ENCODE measurements at places on chromosomes 5 and 9.

GRCh38 chr5:85140471-85140870, 755.8 kb upstream of the EDIL3 start:
- DNase-seq, result no peak

GRCh38 chr9:81777482-81777881, 88.1 kb upstream of the TLE1 start:
- no peak for DNase-seq

- DNase-seq, result no peak
Measured at GRCh38 chr5:120430572-120430971, 33.5 kb upstream of the PRR16 start.

GRCh38 chr9:89720696-89721175, 115.9 kb downstream of the GADD45G start:
- DNase-seq, result no peak

DNA sequence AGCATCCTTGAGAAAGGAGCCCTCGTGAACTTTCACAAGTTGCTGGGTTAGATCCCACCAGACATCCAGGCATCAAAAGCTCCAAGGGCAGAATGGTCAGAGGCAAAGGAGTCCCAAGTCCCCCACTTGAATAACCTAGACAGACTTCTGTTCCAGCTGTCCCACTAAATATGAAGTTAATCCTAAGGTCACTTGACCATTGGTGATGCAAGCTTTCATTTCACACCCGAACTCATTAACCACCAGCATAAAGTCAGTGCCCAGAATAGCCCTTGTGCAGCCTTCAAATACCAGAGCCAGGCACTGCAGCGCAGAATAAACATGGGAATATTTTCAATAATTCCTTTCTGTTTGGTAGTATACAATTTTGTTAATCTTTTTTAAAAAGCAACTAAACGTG, 28.9 kb downstream of the OXCT1 start:
- no peak for DNase-seq

GRCh38 chr5:76443066-76443800, 40.1 kb downstream of the IQGAP2 start:
- DNase-seq, result no peak

DNA sequence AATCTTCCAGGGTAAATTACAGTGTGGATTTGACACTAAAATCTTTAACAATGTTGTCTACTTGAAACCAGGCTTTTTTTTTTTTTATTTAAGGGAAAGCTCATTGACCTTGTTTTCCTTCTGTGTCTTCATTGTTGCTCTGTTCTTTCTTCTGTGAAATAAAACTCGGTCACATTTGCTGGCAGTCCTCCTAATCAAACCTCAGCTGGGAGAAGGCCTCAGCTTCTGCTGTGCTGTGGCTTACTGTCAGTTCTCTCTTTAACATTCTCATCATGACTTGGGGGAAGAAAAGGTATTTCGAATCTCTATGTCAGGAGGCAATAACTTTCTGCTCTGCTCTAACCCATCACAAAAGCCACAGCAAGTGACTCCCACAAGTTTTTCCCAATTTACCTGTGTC, 268.9 kb downstream of the ZNF608 start:
- DNase-seq, result peak; percentile 44

DNA sequence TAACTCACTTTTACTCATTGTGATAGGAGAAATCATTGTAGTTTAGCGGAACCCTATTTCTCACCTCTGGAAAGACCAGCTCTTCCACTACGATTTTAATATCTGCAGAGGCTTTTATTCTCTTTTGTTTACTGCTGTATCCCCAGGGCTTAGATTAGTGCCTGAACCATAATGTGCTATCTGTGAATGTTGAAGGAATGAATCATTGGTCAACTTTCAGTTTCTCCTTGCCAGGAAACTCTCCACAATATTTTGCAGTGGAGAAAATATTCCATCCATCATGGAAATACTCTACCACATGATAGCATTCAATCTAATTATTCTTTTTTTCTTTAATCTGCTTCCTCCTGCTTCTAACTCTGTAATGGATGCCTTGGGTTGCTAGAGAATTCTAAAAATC, 263.5 kb upstream of the PTPRD start:
- DNase-seq, result no peak

DNA sequence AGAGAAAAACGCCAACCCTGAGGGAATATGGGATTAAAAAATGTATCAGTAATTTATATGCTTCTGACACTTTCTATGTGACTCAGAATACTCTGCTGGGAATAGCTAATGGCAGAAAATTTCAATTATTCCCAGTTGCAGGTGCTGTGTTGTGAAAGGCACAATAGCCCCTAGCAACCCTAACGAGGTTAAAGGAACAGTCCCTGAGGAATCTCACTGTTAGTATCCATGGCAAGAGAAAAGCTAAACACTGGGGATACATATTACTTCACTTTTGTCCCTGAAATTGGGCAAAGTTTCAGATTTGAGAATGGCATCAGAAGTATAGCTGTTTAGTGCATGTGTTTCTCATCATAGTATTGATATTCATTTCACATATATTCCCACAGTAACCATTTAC, 555.0 kb downstream of the RAB3C start:
- no peak for DNase-seq

DNA sequence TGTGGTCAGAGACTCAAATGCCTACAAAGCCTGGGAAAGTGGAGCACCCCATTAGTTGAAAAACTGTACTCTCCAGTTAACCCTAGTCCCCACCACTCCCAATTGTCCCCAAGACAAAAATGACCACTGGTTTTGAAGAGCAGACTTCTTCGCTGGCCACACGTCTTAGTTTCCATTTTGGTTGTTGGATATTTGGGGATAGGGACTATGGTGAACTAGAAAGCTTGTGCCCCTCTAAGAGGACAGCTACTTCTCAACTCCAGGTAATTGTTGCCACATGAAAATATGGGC, 109.4 kb upstream of the SPRY4 start:
- no peak for DNase-seq

DNA sequence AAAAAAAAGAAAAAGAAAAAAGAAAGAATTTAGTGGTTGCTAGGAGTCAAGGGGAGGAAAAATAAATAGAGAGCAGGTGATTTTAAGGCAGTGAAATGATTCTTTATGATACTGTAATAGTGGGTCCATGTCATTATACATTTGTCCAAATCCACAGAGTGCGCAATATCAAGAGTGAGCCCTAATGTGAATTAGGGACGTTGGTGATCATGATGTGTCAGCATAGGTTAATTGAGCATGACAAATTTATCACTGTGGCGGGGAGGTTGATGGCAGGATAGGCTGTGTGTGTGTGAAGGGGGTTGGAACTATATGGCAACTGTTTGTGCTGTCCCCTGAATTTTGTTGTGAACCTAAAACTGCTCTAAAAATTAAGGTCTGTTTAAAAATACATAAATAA, 357.8 kb downstream of the ICE1 start:
- no peak for DNase-seq

- DNase-seq, result no peak
Measured at GRCh38 chr5:17666726-17667235, 32.5 kb downstream of the TAF11L14 start.

GRCh38 chr5:9516591-9516990, 29.3 kb downstream of the SEMA5A start:
- no peak for DNase-seq

DNA sequence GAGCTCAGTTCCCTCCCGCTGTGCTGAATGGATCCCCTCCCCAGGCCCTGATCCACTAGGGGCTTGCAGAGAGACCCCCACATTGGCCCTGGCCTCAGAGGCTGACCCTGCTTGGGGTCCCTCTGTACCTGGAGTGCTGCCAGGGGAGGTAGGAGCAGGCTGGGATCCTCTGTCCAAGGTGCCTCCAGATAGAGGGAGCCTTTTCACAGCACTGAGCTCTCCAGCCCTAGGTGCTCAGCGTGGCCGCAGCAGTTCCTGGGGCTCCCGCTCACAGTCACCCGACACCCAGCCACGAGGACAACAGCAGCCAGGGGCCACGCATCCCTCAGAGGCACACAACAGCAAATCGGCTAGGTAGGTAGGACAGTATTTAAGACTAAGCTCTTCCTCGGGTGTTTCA, 62.2 kb upstream of the IRX2 start:
- DNase-seq, result no peak

DNA sequence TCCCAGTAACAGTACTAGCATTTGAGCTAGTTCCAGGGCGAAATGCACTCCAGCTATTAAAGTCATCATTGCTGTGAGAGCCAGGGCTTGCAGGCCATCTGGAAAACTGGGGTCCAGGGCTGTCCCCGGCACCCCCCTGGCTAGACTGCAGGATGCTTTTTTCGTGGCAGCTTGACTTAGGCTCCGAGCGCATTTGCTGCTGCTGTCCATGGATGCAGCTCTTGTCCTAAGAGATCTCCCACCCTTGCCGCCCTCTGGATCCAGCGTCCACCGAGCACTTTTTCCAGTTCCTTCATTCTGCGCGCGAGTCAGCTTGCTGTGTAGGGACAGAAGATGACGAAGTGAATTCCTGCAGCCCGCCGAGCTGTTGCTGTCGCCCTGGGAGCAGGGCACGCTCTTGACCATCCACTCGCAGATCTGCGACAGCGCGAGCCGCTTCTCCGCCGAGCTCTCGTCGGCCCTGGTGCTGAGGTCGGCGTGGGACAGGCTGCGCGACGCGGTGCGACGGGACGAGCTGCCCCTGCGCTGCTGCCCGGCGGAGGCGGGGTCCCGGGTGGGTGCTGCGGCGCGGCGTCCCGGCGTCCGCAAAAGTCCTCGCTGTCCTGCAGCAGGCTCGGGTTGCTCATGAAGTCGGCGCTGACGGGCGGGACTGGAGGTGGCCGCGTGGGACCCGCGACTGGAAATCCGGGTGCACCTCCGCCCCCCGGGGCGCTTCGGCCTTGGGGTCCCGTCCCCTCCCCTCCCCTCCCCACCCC, 30.7 kb downstream of the OR2V1 start:
- no peak for DNase-seq

GRCh38 chr5:74261866-74262265, 378.7 kb downstream of the ENC1 start:
- DNase-seq, result no peak

- DNase-seq, result no peak
Measured at GRCh38 chr5:14750712-14751111, 86.2 kb downstream of the OTULIN start.

GRCh38 chr5:33691856-33692255, 199.9 kb downstream of the ADAMTS12 start:
- no peak for DNase-seq

GRCh38 chr9:95437559-95437958, 79.2 kb downstream of the PTCH1 start:
- DNase-seq, result no peak

GRCh38 chr5:89584339-89584956, 701.5 kb upstream of the MEF2C start:
- DNase-seq, result no peak

DNA sequence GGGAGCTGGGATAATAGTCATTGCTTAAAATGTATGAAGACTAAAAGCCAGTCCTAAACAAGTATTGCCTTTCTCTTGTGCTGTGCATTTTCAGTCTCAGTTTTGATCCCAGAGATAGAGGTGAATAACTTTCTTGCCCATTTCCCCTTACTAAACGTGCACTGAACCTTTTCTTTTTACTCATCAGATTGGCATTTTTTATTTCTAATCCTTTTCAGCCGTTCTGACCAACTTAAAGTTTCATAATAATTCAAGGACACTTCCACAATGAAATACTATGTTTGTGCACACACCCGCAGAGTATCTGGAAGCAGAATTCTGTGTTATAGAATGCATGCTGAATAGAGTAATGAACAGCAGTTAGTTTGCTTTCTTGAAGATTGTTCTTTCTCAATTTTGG, 343.6 kb downstream of the LRRC70 start:
- DNase-seq, result no peak

GRCh38 chr5:111694133-111694532, 62.9 kb downstream of the NREP start:
- no peak for DNase-seq

DNA sequence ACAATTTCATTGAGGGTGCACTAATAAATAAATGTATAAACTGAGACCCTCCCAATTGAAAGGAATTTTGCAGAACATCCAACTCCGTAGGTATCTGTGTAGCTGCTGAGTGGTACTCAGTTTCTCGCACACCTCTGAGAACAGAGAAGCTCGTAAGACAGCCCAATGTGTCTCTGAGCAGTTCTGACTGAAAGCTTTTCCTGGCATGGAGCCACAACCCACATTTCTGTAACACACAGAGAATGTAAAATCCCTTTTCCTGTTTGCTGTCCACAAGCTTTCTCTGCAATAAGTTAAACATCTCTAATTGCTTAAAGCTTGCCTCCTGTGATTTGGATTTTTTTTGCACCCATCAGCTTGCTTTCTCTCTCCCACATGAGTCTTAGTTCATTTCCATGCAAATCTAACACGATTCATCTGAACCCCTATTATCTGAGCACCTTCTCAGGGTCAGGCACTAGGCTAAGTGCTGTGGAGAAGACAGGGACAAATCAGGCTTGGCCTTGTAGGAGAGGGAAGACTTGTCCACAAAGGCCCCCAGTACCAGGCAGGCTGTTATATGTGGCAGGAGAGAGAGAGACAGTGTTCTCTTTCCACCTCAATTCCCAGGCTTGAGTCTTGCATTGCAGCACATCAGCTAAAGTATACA, 44.2 kb upstream of the COL15A1 start:
- no peak for DNase-seq

GRCh38 chr5:137481596-137481995, 17.5 kb downstream of the SPOCK1 start:
- no peak for DNase-seq

DNA sequence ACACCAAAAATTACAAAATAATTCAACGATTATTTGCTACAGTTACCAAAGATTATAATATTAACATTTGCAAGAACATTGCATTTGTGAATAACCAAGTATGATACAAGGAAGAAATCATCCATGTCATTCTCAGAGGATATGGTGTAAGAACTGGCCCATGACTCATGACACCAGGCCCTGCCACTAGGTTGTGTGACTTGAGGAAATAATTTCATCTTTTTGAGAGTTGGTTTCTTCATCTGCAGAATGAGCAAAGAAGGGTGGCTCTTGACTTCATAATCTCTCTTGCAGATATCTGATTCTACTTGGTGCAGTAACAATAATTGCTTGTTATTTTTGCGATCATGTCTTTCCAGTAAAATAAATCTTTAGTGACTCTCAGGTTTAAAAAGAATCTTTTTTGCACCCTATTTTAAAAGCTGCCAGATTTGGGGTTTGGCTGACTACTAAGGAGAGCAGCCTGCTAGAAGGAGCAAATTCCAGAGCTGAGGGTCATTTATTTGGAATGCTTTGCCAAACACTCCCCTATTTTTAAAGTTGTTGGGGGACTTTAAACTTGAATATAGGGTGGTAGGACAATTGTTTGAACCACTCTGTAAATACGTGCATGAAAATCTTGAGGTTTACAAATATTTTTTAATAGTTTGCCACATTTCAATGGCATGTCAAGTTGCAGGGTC, 23.5 kb downstream of the ITGA1 start:
- no peak for DNase-seq
